ENCODE measurements at places on chromosomes 7 and 10.

GRCh38 chr7:108455998-108456677 lies at the start of gene NRCAM:
Gene NRCAM, minus strand, starts transcription at chr7:108456436. Its CDS starts 216,372 bp downstream, at chr7:108240064.
- DNase-seq: no peak

GRCh38 chr10:2619916-2620315 lies 447.4 kb upstream of the PFKP start:
- DNase-seq: no peak

- no peak for DNase-seq
Observed at GRCh38 chr10:76868098-76868977, 769.3 kb downstream of the KCNMA1 start.

DNA sequence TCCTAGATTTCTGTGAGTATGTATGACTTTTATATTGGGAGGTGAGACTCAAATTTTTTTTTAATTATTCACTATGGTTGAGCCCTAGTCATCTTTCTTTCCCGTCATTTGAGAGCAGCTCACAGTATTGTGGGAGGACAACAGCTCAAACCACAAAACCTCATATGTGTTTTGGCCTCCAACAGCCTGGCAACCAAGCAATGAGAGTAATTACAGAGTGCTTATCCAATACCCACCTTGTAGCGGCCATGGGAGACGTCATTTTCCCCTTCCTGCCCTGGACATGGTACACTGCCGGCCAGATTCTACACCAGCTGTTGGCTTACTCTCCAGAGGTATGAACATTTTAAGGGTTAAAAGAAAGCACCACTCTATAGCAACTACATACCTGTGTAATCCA lies 49.1 kb downstream of the DOCK4 start:
- no peak for DNase-seq

GRCh38 chr7:16883918-16884317 lies 2.1 kb upstream of the AGR3 start:
- DNase-seq: no peak

GRCh38 chr10:29532256-29532878 lies 102.4 kb downstream of the SVIL start:
- no peak for DNase-seq
